Occipital lobe (tissue), 3 donors: ENCODE measurements at places on chromosomes 3 and 15. TPM values are rescaled to one million over a fixed set of nuclear protein-coding genes. Genes with fewer than 3 reads are reported as not detected.

MRAS gene
- 53.3 TPM for total RNA-seq

CCR2 gene
- total RNA-seq = 0.31 TPM

CCK gene
- 14.7 TPM for total RNA-seq

FAM107A gene
- 24.8 TPM for total RNA-seq

COX17 gene
- 16.8 TPM for total RNA-seq

IGSF11 gene
- 11.9 TPM for total RNA-seq

IGF2BP2 gene
- total RNA-seq = 27.0 TPM

ITIH1 gene
- total RNA-seq = 0.94 TPM

ZCWPW2 gene
- 2.8 TPM for total RNA-seq

DPH3 gene
- 18.7 TPM for total RNA-seq

SNRPN gene
- 175 TPM for total RNA-seq

BOC gene
- total RNA-seq = 11.2 TPM

TIMMDC1 gene
- total RNA-seq = 31.2 TPM

KY gene
- 0.62 TPM for total RNA-seq

HDGFL3 gene
- total RNA-seq = 149 TPM

NOP10 gene
- total RNA-seq = 77.4 TPM

PP2D1 gene
- total RNA-seq = not detected

PKM gene
- 258 TPM for total RNA-seq

ARGFX gene
- total RNA-seq = not detected

CPLX3 gene
- 1.6 TPM for total RNA-seq

IQCF5 gene
- total RNA-seq = not detected

LOXL1 gene
- total RNA-seq = 3.4 TPM
